ENCODE measurements at places on chromosomes 7 and 10. TPM values are rescaled to one million over a fixed set of nuclear protein-coding genes. Genes with fewer than 3 reads are reported as not detected.

Gene ACHE
- total RNA-seq = 11.7 TPM

Gene MMRN2
- 3.4 TPM for total RNA-seq

Gene SLC35G1
- total RNA-seq = 13.4 TPM

Gene SPDYE3
- not detected for total RNA-seq

Gene LIPK
- total RNA-seq = not detected

Gene FGFBP3
- total RNA-seq = 2.8 TPM

Gene GPR15LG
- 515 TPM for total RNA-seq
